ENCODE measurements at places on chromosomes 12 and 14. TPM values are rescaled to one million over a fixed set of nuclear protein-coding genes. Genes with fewer than 3 reads are reported as not detected.
A peak's percentile ranks its signal among the peaks of the same experiment; 100 is the strongest.

SNRPF gene
- total RNA-seq: 23.8 TPM

STAB2 gene
- total RNA-seq: not detected

- peaks cover 88% of the 10 kb centered on the region for H3K4me1 ChIP-seq
- no peak overlapping the region for H3K4me3 ChIP-seq
- H3K27me3 ChIP-seq: no peaks in the 10 kb centered on the region
- H3K27ac ChIP-seq: peak overlapping the region; percentile 55
- H3K36me3 ChIP-seq: peaks cover 8% of the 10 kb centered on the region
Observed at GRCh38 chr14:95703805-95704204, 10.1 kb downstream of the TCL1A start.

DNA sequence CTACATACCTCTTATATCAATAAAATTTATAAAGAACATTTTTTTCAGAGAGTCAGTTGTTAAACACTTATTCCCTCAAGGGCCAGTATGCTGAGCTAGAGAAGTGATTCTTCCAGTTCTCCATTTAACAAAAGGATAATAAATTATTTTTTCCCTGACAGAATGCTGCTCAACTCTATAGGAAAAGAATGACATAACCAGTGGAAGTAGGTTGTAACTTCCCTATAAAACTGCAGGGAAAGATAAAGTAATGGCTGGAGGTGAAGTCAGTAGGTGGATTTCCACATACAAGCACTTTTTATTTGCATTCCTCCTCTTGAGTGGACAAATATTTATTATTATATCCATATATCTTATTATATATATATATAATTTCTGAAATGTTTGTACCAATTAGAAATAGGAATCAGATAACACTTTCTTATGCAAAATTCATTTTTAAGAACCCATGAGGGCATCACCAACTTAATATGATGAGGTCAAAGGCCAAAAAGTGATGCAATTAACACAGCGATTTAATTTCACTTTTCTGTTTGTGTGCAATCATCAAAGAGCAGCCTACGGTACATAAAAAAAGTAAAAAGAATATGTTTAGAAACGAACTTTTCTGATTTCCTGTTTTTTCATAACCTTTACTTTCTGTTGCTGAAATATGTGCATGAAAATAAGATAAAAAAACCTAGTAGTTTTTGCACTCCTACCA is 175.3 kb downstream of the PRKD1 start:
- no peak overlapping the region for H3K27ac ChIP-seq
- no peaks in the 10 kb centered on the region for H3K36me3 ChIP-seq

GRCh38 chr12:80154261-80154660 is 54.9 kb downstream of the OTOGL start:
- DNase-seq: no peak
- peaks cover 3% of the 10 kb centered on the region for H3K27me3 ChIP-seq
- no peaks in the 10 kb centered on the region for H3K36me3 ChIP-seq
- H3K27ac ChIP-seq: no peak overlapping the region
